Nephron progenitor cell (in vitro differentiated cells): ENCODE measurements at places on chromosomes 11 and 22.

GRCh38 chr11:86314636-86315035 lies 12.6 kb downstream of the HIKESHI start:
- no peak for DNase-seq

DNA sequence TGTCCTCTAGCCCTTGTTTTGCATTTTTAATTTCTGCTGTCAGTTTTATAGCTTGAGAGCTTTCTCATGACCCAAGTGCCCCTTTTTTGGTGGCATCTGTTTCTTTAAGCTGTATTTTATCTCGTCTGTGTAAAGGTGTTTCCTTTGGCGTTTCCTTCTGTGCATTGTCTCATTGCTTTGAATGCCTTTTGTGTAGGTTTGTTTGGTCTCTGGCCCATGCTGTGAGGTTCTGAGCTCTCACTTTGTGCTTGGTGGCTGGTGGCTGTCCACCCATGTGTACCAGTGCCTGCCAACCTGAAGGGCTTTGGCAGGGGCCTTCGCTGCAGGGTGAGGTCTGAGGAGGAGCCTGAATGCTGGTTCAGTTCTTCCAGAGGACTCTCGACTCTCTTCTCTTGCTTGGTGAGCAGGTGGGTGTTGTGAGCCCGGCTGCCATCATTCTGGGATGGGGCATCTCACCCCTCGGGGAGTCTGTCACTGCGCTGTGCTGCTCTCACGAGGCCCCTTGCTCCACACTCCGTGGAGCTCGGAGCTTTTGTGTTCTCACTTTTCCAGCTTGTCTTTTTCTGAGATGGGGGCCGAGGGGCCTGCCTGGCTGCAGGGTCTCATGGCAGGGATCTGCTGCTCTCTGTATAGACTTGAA lies 14.9 kb downstream of the AP2A2 start:
- no peak for DNase-seq

- DNase-seq = no peak
Measured at GRCh38 chr11:65609665-65610064, 4.4 kb downstream of the MAP3K11 start.

DNA sequence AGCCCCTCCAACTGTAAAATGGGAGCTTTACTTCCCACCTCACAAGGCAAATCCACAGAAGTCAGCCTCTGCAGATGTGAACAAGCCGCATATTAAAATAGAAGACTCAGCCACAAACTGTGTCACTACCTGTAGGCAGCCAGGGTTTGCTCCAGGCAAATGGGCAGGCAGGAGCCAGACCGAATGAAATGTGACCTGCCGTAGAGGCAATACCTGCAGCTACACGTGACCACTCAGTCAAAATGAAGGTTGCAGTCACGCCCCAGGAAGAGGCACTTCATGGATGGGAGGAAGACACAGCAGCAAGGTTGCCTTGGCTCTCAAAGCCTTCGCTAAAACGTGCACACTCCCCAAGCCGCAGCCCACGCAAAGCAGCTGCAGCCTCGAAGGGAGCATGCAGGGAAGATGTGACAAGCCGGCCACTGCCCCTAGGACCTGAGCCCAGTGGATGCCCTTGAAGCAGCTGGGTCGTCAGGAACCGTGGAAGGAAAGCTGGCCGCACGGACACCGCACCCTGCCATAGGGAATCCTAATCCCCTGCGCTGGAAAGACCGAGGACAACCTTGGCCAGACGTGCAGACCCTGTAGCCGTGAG lies 53.1 kb downstream of the SHANK2 start:
- DNase-seq = no peak

DNA sequence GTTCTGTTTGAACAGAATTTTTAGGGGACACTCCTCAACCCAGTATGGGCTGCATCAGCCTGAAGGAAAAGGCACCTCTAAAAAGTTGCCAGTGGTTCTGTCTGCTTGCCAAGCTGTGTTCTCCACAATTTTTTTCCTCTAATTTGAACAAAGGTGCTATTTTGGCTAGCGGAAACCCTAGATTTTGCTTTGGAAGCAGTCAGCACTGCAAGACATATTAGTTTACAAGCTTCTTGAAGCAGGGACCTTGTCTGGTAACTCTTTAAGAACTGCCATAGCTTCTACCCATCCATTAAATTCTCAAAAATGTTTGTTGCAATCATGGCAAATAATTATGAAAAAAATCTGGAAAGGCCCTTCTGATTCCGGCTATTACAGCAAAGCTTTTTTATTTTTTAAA lies 75.6 kb upstream of the HEPHL1 start:
- no peak for DNase-seq
